ENCODE measurements at places on chromosomes 12 and 14.

DNA sequence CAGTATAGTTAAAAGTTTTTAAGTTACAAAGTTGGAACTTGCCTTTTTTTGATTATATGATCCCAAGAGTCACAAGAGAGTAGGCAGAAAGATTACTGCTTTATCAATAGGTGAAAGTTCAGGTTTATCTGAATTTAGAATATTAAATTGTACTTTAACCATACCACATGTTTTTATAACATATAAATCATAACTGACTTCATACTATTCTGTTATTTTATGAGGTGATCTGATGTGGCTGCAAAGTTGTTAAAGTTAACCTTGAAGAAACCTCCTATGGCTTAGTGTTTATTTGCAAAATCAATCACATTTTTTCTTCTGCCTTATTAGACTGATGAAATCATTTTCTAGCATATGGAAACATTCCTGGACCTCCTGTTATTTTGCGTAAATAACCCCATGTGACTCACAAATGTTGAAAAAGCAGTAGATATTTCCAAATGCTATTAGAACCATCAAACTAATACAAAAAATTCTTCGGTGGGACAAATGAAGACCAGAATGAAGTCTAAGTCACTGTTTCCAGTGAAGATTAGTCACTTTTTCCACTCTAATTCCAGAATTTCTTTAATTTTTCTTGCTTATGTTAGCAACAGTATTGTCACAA is 132.1 kb downstream of the RAD51B start:
- DNase-seq, result no peak

GRCh38 chr12:12378616-12379015 is 21.7 kb downstream of the BORCS5 start:
- DNase-seq, result no peak

DNA sequence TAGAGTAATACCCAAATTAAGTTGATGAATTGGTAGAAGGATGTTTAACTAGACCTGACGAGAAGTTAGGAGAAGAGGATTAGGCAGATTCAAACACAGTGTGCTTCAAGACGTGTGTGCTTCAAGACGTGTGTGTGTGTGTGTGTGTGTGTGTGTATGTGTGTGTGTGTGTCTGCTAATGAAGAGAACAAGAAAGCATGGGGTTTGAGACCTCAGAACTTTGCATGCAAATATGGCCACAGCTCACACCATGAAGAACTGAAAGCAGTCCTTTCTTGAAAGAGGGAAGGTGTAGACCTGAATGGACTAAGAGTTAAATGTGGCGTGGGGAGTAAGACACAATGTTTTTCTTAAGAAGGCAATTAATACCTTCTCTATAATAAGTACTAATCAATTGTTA is 32.5 kb upstream of the SSPN start:
- DNase-seq, result no peak

- DNase-seq, result no peak
These were observed 211.1 kb upstream of the DAAM1 start for GRCh38 chr14:58977366-58977765.

DNA sequence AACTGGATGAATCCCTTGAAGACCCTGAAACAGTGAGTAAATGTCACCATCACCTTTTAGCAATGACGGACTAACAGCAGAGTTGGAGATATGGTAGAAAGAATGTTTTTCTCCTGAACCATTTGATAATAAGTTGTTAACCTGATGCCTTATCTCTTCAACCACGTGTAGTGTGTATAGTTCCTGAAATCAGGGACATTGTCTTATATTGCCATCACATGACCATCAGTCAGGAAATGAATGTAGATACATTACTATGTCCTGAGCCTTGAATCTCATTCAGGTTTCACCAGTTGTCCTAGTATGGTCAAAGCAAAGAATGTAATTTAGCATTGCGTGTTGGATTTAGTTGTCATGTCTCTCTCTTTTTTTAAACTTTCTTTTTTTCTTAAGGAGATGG is 15.7 kb downstream of the ATP6V0A2 start:
- DNase-seq, result no peak

GRCh38 chr12:116478243-116478773 is 80.9 kb upstream of the MAP1LC3B2 start:
- DNase-seq, result no peak

DNA sequence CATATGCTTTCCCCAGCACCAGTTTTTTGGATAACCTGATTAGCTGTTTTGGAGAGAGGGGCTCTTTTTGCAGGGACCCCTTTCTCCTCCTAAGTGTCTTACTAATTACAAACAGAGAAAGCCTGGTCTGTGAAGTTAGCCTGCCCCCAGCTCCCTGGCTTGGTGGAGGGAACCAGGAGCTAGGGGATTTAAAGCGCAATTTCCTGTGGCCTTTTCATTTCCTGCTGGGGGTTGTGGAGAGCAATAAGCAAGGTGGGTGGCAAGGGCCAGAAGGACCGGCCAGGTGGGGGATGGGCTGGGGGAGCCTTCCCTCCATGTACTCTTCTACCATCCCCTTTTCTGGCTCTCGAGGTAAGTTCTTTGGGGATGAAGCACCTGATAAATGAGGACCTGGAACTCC is 4.1 kb upstream of the CISTR start:
- no peak for DNase-seq

DNA sequence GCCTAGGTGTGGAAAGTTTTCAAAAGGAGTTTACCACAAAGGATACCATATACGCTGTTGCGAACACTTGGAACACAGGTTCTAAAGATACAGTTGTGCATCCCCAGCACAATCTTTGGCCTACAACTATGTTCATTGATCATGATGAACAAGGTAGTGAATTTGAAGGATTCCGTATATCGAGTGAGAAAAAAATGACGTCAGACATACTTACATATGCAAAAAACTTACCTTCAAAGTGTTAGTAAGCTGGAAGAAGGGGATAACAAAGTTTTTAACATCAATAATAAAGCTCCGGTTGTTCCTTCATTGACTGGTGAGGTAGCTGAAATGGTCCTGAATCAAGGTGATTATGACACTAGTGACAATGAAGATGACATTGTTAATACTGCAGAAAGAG is 133.9 kb upstream of the PDE3A start:
- no peak for DNase-seq

- no peak for DNase-seq
These were observed 78.3 kb downstream of the SERPINA3 start for GRCh38 chr14:94690486-94690885.

- DNase-seq, result peak; percentile 52
These were observed 2.7 kb downstream of the DYRK2 start for GRCh38 chr12:67651132-67651695.

- no peak for DNase-seq
These were observed 354.2 kb downstream of the TMEM121 start for GRCh38 chr14:105880616-105881015.

DNA sequence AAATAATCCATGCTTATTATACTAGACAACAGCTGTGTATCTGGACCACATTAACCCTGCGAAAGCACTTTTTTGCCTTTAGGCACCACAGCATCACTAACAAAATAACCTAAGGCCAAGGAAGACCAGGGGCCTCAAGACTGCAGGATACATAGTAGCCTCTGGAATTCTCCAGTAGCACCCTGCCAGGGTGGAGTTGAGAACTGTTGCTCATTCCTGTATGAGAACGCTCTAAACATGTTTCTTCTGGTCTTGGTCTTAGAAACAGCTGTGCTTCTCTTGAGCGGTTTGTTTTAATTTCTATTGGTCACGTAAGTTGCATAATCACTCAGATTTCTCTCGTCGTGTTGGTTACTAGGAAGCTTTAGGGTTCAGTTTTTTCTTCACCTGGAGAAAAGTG is 7.9 kb downstream of the B4GALNT3 start:
- peak; percentile 67 for DNase-seq

DNA sequence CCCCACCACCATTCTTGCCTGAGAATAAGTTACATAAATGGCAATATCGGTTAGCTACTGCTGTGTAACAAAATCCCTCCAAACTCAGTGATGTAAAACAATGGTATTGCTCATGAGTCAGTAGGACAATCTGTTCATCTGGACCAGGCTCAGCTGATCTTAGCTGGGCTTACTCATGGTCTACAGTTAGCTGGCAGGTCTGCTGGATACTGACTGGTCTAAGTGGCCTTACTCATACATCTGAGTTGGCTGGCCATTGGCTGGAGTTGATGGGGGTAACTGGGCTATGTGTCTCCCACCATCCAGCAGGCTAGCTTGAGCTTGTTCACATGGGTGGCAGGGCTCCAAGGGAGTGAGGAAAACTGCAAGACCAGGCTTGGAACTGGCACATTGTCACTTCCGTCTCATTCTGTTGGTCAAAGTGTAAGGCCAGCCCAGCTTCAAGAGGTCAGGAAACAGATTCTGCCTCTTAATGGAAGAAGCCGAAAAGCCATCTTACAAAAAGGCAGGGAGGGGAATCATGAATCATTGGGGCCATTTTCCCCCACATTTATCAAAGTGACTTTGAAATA is 56.7 kb upstream of the CHGA start:
- DNase-seq, result peak; percentile 22

DNA sequence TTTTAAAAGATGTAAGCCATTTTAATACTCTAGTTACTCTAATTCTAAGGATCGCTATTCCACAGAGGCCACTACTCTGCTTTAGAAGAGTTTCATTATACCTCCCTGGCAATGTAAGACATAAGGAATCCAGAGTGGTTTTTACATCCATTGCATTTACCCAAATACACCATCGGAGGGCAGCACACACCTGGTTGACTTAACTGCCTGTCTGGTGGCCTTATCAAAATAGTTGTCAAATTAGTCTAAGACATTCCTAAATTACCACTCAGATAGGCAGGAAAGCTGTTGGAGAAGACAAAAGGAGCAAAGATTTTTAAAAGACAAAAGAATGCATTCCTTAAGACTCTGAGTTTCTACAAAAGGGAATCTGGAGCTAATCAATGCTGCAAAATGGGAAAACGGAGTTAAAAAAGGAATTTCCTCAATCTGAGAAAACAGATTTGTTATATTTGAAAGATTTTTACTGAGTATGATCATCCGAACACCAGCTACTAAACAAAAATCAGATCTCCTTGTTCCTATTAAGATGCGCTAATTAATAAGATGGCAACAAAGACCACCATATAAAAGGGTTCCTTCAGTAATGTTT is 33.8 kb upstream of the FGD4 start:
- peak; percentile 68 for DNase-seq

- DNase-seq, result peak; percentile 24
These were observed 35.3 kb downstream of the PRKD1 start for GRCh38 chr14:29892327-29892726.

GRCh38 chr14:77343662-77344061 is 22.8 kb downstream of the GSTZ1 start:
- DNase-seq, result no peak

DNA sequence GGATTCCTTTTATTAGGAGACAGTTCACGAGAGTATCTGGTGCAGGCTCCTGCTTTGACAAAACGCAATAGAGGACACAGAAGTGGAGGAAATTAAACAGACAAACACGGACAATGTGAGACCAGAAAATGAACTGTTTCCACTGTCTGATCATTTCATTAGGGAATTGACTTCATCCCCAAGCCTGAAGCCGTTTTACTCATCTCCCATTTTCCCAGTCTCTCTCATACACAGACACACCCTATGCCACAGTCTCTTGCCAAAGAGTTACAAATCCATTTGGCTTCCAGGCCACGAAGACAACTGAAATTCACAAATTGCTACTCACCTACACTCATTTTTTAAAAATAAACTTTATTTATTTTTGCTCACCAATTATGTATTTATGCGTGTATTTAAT is 1087.8 kb upstream of the TMEM132C start:
- no peak for DNase-seq

DNA sequence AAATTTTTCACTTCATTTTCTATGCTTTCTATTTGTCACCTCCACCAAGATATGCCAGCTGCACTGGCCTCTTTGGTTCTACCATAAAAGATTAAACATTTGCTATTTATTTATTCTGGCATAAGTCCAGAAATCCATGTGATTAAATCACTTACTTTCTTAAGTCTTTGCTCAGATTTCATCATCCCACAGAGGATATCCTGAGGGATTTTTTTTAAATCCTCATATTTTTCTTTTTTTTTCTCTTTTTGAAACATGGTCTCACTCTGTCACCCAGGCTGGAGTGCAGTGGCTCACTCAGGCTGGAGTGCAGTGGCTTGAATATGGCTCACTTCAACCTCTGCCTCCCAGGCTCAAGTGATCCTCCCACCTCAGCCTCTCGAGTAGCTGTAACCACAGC is 645.4 kb upstream of the ATXN7L3B start:
- DNase-seq, result no peak

DNA sequence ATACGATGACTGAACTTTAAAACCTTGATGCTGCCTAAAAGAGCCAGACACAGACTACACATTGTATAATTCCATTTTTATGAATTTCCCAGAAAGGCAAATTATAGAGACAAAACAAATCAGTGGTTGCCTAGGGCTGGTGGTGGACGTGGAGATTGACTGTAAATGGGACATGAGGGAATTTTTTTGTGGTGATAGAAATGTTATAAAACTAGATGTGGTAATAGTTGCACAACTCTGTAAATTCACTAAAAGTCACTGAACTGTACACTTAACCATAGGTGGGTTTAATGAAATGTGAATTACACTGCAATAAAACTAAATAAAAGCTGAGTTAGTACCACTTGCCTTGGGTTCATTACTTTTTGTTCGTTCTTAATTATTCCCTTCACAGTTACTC is 72.1 kb downstream of the PLEKHA5 start:
- peak; percentile 40 for DNase-seq

GRCh38 chr14:50000380-50001150 is 107.7 kb downstream of the ARF6 start:
- DNase-seq, result peak; percentile 87

- peak; percentile 66 for DNase-seq
These were observed 206.4 kb downstream of the CRADD start for GRCh38 chr12:93883436-93884154.

DNA sequence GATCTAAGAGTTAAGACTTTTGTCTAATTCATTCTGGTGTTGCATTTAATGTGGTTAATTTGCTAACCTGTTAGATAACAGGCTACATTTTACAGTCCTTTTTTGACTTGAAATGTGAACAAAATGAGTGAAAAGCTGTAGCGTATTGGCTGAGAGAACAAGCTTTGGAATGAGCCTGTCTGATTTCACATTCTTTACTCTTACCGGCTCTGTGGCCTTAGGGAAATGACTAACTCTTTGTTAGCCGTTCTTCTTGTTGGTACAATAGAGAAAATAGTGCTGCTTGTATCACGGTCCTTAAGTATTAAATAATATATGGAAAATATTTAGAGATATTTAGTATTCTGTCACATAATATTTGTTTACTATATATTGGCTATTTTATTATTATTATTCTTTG is 1.9 kb downstream of the MNAT1 start:
- peak; percentile 77 for DNase-seq

DNA sequence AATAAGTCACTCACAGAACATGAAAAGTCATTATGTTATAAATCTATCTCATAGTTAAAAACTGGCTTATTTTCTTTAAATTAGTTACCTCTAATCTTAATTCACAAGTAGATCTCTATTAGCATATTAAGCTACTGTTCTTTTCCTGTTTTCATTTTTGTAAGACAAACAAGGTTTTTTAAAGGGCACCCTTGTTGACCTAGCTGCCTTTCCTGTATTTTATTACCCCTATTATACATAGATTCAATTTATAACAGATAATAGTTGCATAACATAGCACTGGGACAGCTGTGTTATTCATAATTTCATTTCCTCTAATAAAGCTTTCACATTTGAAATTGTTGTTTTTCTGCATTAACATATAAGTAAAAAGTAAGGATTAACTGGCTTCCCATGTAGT is 1500.7 kb upstream of the FLRT2 start:
- DNase-seq, result no peak

GRCh38 chr14:23183479-23183878 is at the start of gene SLC7A8:
Gene SLC7A8 (minus strand): TSS chr14:23183660. CDS start chr14:23182914, 746 bp downstream.
- DNase-seq, result no peak

Measured in LHCN-M2 (cell line).